ENCODE measurements at places on chromosomes 1 and 21. TPM values are rescaled to one million over a fixed set of nuclear protein-coding genes. Genes with fewer than 3 reads are reported as not detected.
A peak's percentile ranks its signal among the peaks of the same experiment; 100 is the strongest.

DNA sequence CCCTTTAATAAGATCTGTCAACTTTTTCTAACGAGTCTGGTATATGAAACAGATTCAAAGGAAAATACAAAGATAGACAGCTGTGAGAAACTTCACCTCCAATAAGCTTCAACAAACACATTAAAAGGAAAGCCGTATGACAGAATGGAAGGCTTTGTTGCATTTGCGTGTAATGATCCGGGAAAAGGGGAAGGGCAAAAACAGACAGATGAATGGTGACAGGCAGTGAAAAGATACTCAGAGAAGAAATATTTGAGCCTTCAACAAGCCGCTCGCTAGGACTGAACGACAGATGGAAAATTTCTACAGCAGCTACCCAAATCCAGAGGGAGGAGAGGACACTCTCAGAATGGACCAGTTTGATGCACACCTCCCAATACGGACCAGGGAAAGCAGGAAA lies 14.9 kb downstream of the COPA start:
- H3K36me3 ChIP-seq, result peaks cover 41% of the 10 kb centered on the region
- H3K27me3 ChIP-seq, result no peaks in the 10 kb centered on the region
- H3K27ac ChIP-seq, result peak overlapping the region; percentile 37

The FABP3 gene
- 51.8 TPM for total RNA-seq

DNA sequence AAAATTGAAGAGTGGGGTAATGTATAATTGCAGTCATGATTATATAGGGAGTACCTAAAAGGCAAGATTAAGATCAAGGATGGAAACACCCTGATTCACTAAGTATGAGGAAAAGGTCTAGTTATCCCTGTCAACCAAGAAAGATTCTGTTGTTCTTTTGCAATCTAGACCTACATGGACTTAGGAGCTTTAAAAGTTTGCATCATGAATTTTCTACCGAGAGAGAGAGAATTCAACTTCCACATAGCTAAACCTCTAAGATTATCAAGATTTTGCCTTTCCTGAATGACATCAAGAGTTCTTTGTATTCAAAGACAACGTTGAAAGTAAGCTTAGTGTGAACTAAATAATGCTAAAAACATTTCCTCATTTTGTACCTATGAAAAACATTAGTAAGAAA lies 78.8 kb upstream of the RBM34 start:
- no peaks in the 10 kb centered on the region for H3K27me3 ChIP-seq
- peaks cover 20% of the 10 kb centered on the region for H3K4me1 ChIP-seq
- no peak overlapping the region for H3K4me3 ChIP-seq

The DENND2C gene
- 3.8 TPM for total RNA-seq

DNA sequence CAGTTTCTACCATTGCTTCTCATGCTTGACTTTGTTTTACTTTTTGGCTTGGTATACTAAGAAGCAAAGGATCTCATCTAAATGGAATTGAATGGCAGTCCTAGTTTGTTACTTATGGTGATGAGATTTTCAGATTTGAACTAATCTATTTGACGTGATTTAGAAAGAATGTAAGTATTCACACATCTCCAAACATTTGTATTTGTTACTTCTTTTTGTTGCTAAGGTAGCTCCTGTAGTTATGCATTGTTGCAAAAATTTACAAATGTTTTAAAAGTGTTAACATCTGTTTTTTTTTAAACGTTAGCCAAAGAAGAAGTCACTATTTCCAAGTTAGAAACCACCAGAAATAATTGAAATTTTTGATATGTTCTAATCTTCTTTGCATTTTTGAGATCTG lies 222.5 kb downstream of the RPS6KC1 start:
- peaks cover 20% of the 10 kb centered on the region for H3K36me3 ChIP-seq
- H3K4me1 ChIP-seq, result no peaks in the 10 kb centered on the region
- no peak for DNase-seq
- H3K27ac ChIP-seq, result no peak overlapping the region

The NPR1 gene
- 0.27 TPM for total RNA-seq

- H3K27me3 ChIP-seq, result no peaks in the 10 kb centered on the region
- no peak for DNase-seq
- H3K4me1 ChIP-seq, result peaks cover 11% of the 10 kb centered on the region
- H3K27ac ChIP-seq, result no peak overlapping the region
- peaks cover 2% of the 10 kb centered on the region for H3K36me3 ChIP-seq
- H3K4me3 ChIP-seq, result no peak overlapping the region
These were observed 26.3 kb downstream of the SAMD13 start for GRCh38 chr1:84327830-84328229.

DNA sequence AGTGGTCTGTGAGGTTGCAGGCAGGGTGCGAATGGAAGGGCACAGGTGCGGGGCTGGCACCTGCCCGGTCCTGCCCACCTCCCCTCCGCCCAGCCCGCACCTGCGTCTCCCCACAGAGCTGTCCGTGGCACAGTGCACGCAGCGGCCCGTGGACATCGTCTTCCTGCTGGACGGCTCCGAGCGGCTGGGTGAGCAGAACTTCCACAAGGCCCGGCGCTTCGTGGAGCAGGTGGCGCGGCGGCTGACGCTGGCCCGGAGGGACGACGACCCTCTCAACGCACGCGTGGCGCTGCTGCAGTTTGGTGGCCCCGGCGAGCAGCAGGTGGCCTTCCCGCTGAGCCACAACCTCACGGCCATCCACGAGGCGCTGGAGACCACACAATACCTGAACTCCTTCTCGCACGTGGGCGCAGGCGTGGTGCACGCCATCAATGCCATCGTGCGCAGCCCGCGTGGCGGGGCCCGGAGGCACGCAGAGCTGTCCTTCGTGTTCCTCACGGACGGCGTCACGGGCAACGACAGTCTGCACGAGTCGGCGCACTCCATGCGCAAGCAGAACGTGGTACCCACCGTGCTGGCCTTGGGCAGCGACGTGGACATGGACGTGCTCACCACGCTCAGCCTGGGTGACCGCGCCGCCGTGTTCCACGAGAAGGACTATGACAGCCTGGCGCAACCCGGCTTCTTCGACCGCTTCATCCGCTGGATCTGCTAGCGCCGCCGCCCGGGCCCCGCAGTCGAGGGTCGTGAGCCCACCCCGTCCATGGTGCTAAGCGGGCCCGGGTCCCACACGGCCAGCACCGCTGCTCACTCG lies 23.3 kb downstream of the FTCD start:
- peak; percentile 87 for DNase-seq
- peak overlapping the region; percentile 70 for H3K27ac ChIP-seq
- peaks cover 8% of the 10 kb centered on the region for H3K36me3 ChIP-seq
- peaks cover 9% of the 10 kb centered on the region for H3K4me1 ChIP-seq

The SPRR2A gene
- not detected for total RNA-seq

The MCOLN3 gene
- not detected for total RNA-seq

The ITGB2 gene
- total RNA-seq, result 1.4 TPM

The AK2 gene
- 86.1 TPM for total RNA-seq

DNA sequence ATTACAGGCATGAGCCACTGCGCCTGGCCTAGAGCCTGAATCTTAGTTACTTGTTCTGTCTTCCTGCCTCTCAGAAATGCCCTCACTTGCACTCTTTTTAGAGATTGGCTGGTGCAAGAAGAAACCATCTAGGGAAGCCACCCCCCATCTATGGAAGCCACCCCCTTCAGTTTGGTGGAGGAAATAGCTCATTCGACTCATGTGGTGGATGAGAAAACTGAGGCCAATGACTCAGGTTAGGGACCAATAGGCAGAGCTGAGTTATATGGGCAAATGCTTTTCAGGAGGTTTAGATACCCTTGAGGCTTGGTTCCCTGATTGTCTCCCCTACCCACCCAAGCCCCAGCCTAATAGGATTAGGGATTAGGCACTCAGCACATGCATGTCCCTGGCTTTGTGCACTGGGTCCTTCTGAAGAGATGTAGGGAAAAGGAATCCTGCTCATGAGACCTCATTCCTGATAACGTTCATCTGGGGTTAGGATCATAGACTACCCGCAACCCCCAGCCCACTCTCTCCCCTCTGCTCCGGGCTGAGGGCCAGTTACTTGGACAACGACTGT lies 77.1 kb downstream of the PAX7 start:
- no peak for DNase-seq
- H3K4me1 ChIP-seq, result no peaks in the 10 kb centered on the region
- H3K27ac ChIP-seq, result no peak overlapping the region

DNA sequence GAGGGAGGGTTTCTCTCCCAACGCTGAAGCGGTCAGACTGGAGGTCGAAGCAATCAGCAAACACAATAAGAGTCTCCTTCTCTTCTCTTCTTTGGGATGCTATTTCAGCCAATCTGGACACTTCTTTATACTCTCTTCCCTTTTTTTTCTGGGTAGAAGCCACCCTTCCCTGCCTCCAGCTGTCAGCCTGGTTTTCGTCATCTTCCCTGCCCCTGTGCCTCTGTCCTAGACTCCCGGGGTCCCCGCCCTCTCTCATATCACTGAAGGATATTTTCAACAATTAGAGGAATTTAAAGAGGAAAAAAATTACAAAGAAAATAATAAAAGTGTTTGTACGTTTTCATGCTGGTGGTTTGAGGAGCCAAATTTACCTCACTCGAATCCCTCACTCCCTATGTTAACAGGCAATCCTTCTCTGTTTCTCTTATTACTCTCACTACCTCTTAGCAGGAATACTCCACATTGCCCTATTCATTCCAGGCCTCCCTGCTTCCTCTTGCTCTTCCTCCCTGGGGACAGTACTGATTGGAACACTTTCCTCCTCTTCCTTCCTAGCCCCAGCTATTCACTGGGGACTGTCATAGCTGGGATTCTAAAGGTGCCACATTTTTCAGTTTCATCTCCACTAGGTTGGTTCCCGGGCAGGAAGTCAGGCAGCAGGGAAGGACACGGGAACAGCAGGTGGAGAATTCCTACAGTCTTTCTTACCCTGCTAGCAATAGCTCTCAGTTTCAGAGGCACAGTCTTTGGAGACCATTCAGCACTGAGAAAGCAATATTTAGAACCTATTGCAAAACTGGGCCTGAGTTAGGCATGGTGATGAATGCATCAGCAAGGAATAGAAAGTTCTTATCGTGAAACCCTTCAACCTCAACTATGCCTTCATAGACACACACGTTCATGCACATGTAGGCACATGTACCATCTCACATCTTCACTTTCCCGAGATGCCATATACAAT lies 288.0 kb downstream of the PBX1 start:
- no peak overlapping the region for H3K4me3 ChIP-seq
- no peaks in the 10 kb centered on the region for H3K27me3 ChIP-seq
- no peak overlapping the region for H3K27ac ChIP-seq
- peaks cover 16% of the 10 kb centered on the region for H3K4me1 ChIP-seq

- no peak overlapping the region for H3K4me3 ChIP-seq
- H3K27ac ChIP-seq, result no peak overlapping the region
- H3K4me1 ChIP-seq, result no peaks in the 10 kb centered on the region
These were observed 2.3 kb downstream of the GSTM1 start for GRCh38 chr1:109689844-109690405.

DNA sequence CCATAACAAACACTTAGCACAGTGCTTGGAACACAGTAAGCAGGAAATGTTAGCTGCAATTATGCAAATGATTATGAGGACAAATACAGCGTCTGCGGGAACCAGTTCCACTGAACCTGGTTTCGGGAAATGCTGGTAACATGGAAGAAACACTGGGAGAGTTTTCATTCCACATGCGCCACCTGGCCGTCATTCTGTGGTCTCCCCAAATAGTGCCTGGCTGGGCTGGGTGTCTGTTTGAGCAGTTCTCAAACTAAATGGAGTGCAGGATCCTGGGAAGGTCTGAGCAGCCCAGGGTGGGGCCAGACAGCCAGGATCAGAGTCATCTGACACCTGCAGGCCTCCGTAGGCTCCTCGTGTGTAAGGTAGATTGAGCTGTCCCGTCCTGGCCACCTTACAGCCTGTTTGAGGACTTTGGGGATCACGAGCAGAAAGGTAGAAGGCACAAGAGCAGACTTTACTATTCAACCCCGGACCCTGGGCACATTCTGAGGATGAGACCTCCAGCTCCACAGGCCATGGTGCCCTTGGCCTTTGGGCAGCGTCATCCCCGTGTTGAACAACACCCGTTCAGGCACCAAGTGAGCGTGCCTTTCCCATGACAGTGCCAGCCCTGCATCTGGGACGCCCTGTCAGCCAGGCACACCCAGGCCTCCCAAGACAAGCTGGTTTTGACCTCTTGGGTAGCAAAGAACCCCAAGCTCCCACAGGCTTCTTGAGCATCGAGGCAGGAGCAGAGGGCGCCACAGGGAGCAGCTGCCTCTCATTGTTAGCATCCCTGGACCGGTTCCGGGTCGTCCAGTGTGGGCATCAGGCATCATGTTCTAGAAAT lies 101.9 kb downstream of the PRDM2 start:
- DNase-seq, result no peak
- H3K36me3 ChIP-seq, result no peaks in the 10 kb centered on the region
- H3K4me1 ChIP-seq, result peaks cover 3% of the 10 kb centered on the region
- no peak overlapping the region for H3K4me3 ChIP-seq

The FCGR1A gene
- total RNA-seq, result not detected

The ADARB1 gene
- 92.8 TPM for total RNA-seq

The TDRD10 gene
- total RNA-seq, result not detected

The TMPRSS15 gene
- total RNA-seq, result not detected

The TNFRSF18 gene
- total RNA-seq, result not detected

The CELA2B gene
- not detected for total RNA-seq

GRCh38 chr1:6137758-6138157 lies 42.4 kb downstream of the CHD5 start:
- peaks cover 5% of the 10 kb centered on the region for H3K27me3 ChIP-seq
- H3K4me1 ChIP-seq, result no peaks in the 10 kb centered on the region
- DNase-seq, result peak; percentile 56
- peaks cover 2% of the 10 kb centered on the region for H3K36me3 ChIP-seq
- no peak overlapping the region for H3K27ac ChIP-seq

The RNU11 gene
- not detected for total RNA-seq

The ATAD3C gene
- 1.4 TPM for total RNA-seq

- H3K4me3 ChIP-seq, result no peak overlapping the region
- H3K27me3 ChIP-seq, result no peaks in the 10 kb centered on the region
- H3K36me3 ChIP-seq, result no peaks in the 10 kb centered on the region
- H3K4me1 ChIP-seq, result peaks cover 33% of the 10 kb centered on the region
- peak overlapping the region; percentile 96 for H3K27ac ChIP-seq
These were observed 19.8 kb downstream of the CD34 start for GRCh38 chr1:207891148-207891547.

The KDM5B gene
- total RNA-seq, result 123 TPM

DNA sequence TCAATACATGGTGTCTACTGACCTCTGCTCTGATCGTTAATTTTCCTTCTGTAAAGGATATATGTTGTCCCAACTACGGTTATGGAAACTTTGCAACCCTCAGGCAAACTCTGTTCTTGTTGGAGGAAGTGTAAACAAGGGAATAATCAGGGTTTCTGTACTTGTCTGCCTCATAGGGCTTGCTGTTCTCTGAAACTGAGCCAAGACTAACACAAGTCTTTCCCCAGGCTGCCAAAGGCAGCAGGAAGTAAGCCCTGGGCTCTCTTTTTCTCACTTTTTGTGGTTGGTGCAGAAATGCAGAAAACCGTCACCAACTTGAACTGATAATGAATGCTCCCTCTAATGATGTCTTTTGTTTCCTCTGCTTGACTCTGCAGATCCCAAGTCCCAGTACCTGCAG lies 7.6 kb downstream of the CYP4X1 start:
- H3K36me3 ChIP-seq, result no peaks in the 10 kb centered on the region
- no peak overlapping the region for H3K27ac ChIP-seq
- H3K27me3 ChIP-seq, result peaks cover 9% of the 10 kb centered on the region
- H3K4me3 ChIP-seq, result no peak overlapping the region

DNA sequence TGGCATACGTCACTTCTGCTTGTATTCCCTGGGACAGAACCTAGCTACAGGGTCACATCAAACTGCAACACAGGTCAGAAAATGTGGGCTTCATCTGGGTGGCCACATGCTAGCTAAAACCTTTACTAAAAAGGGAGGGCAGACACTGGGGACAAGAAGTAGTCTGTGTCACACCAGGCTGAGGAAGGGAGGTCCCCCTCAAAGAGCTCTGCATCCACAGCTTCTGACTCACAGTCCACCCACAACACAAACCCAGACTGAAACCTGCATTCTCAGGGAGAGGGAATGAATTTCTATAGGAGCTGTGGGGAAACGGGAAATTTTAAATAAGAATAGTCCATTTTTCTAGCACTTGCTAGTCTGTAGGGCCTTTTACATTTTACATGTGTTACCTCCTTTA lies 16.2 kb downstream of the OLIG2 start:
- DNase-seq, result no peak
- H3K4me3 ChIP-seq, result no peak overlapping the region
- peaks cover 8% of the 10 kb centered on the region for H3K27me3 ChIP-seq
- no peaks in the 10 kb centered on the region for H3K36me3 ChIP-seq
- H3K4me1 ChIP-seq, result peaks cover 11% of the 10 kb centered on the region

Data from chondrocyte (in vitro differentiated cells).